ENCODE measurements at places on chromosomes 3 and 15. TPM values are rescaled to one million over a fixed set of nuclear protein-coding genes. Genes with fewer than 3 reads are reported as not detected.

DNA sequence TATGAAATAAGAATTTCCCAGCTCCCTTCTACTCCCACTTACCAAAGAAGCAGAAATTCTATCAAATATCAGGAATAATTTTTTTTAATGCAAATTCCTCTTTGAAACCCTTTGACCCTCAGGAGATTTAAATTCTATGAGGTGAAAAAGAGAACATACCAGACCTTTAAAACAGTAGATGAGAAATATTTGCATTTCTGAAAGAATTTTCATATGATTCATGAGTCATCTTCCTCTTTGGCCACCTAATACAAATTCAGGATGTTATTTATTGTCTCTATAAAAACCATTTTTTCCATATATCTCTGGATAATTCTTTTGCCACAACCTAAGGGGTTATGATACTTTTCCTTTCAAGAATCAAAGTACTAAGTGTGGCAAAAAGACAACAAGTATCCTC lies 67.3 kb upstream of the ST3GAL6 start:
- H3K27ac ChIP-seq, result no peak overlapping the region
- peaks cover 7% of the 10 kb centered on the region for H3K4me1 ChIP-seq
- H3K4me3 ChIP-seq, result no peak overlapping the region
- H3K27me3 ChIP-seq, result no peaks in the 10 kb centered on the region

- H3K4me1 ChIP-seq, result no peaks in the 10 kb centered on the region
- no peak for DNase-seq
- H3K4me3 ChIP-seq, result no peak overlapping the region
- no peaks in the 10 kb centered on the region for H3K36me3 ChIP-seq
- peaks cover 93% of the 10 kb centered on the region for H3K27me3 ChIP-seq
These were observed 69.6 kb downstream of the CHDH start for GRCh38 chr3:53776494-53777101.

DNA sequence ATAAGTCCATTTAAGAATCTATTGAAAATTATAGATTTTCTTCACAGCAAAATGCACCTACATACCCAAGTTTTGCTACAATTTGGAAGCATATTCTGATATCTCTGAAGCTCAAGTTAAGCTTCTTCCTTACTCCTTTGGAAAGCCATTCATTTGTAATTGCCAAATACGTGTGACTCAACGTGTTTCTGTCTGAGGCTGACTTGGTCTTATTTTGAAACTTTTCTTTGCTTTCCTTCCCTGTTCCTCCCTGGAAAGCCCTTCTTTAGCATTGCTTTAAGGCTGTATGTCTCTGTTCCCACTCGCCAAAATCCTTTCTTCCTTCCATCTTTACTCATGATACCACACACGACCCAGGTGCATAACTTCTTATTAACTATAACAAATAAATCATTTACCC lies 232.0 kb downstream of the ZBBX start:
- no peak overlapping the region for H3K27ac ChIP-seq
- DNase-seq, result no peak
- H3K36me3 ChIP-seq, result no peaks in the 10 kb centered on the region
- H3K27me3 ChIP-seq, result no peaks in the 10 kb centered on the region
- H3K4me3 ChIP-seq, result no peak overlapping the region

DNA sequence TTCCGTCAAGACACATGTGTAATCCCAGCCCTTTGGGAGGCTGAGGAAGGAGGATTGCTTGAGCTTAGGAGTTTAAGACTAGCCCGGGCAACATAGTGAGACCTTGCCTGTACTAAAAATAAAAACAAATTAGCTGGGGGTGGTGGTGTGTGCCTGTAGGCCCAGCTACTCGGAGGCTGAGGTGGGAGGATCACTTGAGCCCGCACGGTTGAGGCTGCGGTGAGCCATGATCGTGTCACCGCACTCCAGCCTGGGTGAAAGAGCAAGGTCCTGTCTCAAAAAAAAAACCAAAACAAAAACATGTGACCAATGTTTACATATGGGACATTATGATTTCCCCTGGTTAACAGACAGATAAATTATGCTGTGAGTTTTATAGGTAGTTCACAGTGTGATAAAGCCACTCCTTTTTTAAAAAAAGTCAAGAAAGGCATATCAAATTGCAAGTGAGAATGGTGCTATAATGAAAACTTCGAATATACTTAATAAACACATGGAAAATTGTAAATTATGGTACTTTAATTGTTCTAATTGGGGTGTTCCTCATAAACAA lies 9.2 kb downstream of the BBX start:
- H3K36me3 ChIP-seq, result peaks cover 6% of the 10 kb centered on the region
- H3K27me3 ChIP-seq, result no peaks in the 10 kb centered on the region
- DNase-seq, result no peak
- peaks cover 3% of the 10 kb centered on the region for H3K4me1 ChIP-seq
- no peak overlapping the region for H3K4me3 ChIP-seq

- H3K27me3 ChIP-seq, result no peaks in the 10 kb centered on the region
- H3K4me1 ChIP-seq, result peaks cover 13% of the 10 kb centered on the region
- no peaks in the 10 kb centered on the region for H3K36me3 ChIP-seq
- no peak overlapping the region for H3K27ac ChIP-seq
- no peak overlapping the region for H3K4me3 ChIP-seq
These were observed 754.8 kb downstream of the ROBO1 start for GRCh38 chr3:79012946-79013362.

GRCh38 chr15:74531144-74531811 lies 9.7 kb upstream of the ARID3B start:
- H3K4me3 ChIP-seq, result peak overlapping the region; percentile 32
- H3K27ac ChIP-seq, result peak overlapping the region; percentile 90
- no peaks in the 10 kb centered on the region for H3K36me3 ChIP-seq
- DNase-seq, result peak; percentile 77

VILL gene
- 14.7 TPM for total RNA-seq

GOLGA8G gene
- total RNA-seq, result not detected
